ENCODE measurements at places on chromosomes 7 and 10.

DNA sequence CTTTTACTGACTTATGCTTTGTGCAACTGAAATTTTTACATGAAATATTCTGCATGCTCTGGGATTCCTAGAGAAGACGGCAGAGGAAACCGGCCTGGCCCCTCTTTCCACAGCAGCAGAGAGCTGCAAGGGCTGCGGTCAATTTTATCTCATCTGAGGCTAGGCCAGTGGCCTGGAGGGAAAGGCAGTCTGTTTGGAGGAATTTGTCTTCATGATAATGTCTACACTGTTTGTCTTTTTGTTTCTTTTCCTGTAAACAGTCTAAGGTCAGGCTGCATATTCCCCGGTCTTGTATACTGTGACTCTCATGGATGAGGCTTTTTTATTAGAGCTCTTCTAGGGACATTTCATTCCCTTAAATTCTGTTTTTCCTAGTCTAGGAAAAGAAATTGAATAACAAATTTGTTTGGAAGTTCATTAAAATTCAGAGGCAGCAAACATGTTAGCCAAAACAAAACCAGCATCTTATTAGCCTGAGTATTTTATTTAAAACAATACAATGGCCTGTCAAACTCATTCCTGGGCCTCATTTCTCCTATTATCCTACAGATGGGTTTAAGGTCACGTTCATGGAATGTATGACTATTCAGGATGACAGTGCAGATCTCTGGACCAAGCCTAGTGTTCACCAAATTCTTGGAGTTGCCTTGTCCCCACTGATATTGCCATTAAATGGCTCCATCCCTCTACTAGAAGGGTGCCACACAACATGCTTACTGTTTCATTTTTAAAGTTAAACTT is 26.4 kb downstream of the LAMB4 start:
- no peak for DNase-seq

GRCh38 chr7:127417346-127417745 is 24.8 kb upstream of the ZNF800 start:
- DNase-seq = no peak

DNA sequence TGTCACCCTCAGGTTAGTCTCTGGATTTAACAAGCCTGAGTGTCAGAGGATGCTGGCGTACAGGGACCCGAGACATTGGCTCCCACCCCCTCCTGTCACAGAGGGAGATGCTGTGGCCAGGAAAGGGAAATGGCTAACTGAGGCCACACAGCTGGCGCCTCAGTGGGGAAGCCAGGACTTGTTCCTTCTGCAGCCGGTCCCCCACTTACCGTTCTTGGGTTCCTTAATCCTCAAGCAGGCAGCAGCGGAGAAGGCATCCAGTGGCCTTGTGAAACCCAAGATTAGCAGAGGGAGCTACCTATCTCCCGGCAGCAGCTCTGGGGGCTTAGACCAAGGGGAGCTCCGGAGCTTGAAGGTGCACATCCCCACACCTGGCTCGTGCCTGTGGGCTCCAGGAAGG is 65.4 kb downstream of the NEURL1 start:
- no peak for DNase-seq

GRCh38 chr7:94584113-94584512 is 71.8 kb downstream of the SGCE start:
- DNase-seq = no peak

DNA sequence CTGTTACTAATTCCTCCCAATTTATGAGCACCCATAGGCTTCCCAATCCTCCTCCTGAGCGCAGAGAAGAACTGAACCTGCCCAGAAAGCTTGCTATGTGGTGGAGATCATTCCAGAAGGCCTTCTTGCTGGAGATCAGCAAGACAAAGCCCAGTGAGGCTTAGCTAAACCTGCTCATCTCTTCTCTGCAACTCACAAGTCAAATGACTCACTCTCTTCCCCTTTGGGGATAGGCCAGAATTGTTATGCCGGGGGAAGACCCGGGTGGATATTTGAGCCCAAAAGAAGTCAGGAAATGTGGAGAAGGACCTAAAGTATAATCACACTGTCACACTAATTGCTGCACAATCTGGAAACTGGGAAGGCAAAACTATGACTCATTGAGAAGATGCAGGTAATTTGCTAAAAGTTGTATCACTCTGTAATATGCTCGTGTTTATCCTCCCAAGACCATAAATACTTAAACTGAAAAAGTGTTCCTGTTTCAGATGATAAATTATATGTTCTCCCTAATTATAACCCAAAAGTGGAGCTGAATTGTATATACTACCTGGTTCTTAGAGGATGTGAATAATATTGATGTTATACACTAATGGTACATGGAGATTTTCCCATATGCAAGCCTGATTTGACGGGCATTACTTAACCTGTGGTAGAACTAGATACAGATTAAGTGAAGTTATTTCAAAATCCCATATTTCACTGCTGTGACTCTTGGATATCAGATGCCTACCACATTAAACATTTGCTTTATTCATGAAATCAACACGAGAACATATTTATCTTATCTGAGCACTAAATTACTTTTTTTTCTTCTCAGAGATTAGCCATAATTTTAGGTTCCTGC is 6.4 kb downstream of the NEBL start:
- DNase-seq = no peak

DNA sequence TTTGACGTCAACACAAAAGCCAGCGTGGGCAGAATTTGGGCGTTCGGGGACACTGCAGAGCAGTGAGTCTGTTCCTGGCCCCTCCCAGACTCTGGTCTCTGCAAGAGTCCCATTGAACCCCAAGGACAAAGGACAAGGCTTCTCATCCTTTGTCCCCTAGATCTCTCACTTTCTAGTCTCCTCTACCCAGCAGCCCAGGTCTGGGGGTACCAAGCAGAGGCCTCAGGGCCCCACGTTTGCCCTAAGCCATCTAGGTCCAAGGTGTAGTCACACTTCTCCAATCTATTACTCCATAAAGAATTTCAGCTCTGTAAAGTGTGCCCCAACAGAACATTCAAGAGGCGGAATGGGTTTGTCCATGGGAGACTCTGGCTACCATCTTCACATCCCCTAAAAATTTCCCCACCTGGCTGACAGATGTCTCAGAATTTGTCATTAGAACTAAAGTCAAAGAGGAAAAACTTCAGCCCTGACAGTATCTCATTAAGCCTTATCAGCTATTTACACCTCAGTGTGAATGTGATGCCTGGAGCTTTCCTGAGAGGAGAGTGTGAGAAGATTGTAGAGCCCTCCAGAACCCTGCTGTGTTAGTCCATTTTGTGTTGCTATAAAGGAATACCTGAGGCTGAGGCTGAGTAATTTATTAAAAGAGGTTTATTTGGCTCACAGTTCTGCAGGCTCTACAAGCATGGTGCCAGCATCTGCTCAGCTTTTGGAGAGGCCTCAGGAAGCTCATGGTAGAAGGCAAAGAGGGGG is 81.4 kb upstream of the HABP2 start:
- no peak for DNase-seq

- no peak for DNase-seq
These were observed 145.1 kb upstream of the GPR26 start for GRCh38 chr10:123521076-123521475.

GRCh38 chr7:79749856-79750255 is 296.4 kb upstream of the MAGI2 start:
- DNase-seq = no peak

GRCh38 chr7:128886391-128887168 is 23.9 kb downstream of the ATP6V1F start:
- DNase-seq = no peak

DNA sequence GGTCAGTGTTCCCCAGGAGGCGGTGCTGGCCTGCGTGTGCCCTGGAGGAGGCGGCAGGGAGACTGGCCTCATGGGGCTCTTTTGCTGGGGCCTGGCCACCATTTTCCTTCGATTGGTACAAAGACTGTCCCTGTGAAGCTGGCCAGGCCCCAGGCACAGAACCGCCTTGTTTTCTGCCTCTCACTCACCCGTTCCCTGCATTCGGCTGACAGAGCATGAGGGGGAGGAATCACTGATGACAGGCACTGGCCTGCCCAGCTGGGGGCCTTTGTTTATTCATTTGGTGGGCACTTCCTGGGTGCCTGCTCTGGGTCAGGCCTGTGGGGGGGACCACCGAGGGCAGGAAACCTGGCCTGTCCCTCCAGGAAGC is 139.2 kb downstream of the FAM53B start:
- DNase-seq = no peak

DNA sequence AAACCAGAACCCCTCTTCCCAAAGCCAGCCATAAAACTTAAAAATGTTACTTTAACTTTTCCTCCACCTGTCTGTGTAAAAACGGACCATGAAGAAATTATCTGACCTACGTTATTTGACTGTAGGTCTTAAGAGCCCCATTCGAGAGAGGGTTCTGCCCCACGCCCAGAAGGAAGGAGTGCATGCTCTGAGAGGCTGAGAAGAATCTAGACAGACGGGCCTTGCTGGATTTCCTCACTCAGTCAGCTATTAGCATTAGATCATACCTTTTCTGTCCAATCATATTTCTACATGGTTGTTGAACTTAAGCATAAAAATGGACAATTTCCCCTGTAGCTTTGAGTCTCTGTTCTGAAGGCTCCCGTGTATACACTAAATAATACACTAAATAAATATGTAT is 38.1 kb upstream of the WDR11 start:
- no peak for DNase-seq

- DNase-seq = no peak
These were observed 50.7 kb downstream of the ARID5B start for GRCh38 chr10:61952028-61952674.

DNA sequence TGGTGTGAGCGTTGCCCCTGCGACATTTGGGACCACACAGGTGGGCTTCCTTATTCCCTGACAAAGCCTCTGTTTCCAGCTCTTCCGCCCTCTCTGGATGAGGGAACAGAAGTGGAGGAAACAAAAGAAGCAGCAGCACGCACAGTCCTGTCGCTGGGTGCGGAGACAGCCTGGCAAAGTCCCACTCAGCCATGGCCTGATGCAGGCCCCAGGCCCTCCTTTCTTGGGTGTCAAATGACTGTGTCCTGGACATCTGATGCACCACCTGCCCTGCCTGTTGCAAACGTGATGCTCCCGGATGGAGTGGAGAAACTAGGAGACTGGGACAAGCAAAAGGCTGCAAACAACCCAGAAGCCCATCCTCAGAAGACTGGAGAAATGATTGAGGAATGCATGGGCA is 20.7 kb downstream of the ZMIZ2 start:
- no peak for DNase-seq

- DNase-seq = no peak
These were observed 78.3 kb downstream of the RAPGEF5 start for GRCh38 chr7:22278660-22279059.

DNA sequence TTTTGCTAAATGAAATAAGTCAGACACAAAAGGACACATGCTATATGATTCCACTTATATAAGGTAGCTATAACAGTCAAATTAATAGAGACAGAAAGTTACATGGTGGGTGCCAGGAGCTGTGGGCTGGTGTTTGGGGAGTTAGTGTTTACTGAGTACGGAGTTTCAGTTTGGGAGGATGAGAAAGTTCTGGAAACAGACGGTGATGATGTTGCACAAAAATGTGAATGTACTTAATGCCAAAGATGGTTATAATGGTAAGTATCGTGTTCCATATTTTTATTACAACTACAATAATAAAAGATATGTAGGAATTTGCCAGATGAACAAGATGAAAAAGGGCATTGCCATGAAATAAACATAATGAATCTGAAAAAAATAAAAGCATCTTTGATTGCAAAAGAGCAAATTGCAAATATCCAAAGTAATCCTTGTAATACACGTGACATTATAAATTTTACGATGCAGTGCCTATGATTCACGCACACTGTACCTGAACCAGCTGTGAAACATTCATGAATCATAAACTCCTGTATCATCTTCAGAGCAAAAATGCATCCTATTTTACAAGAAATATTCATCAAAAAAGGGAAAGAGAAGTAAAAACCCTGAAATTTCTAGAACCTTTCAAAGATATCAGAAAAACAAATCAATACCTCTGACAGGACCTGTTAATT is 676.7 kb downstream of the PCDH15 start:
- peak; percentile 44 for DNase-seq

DNA sequence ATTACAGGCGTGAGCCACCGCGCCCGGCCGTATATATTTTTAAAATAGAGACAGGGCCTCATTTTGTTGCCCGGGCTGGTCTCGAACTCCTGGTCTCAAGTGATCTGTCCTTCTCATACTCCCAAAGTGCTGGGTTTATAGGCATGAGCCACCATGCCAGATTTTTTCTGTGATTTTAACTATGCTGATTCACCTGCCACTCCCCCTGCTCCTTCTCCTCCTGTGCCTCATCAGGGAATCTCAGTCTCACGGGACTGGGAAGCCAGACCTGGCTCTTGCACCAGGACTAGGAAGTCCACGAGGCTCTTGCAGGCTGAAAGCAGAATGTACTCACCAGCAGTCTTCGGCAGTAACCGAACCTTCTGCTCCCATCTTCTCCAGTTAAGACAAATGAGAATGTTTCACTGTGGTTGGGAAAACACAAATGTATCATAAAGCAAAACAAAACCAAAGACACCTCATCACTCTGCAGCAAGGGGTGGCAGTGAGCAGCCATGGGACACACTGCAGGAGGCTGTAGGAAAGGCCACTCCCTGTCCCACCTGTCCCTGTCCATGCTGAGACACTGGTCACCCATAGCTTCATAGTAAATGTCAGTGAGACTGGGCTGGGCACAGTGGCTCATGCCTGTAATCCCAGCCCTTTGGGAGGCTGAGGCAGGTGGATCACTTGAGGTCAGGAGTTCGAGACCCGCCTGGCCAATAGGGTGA is 78.7 kb upstream of the MKRN1 start:
- peak; percentile 7 for DNase-seq

DNA sequence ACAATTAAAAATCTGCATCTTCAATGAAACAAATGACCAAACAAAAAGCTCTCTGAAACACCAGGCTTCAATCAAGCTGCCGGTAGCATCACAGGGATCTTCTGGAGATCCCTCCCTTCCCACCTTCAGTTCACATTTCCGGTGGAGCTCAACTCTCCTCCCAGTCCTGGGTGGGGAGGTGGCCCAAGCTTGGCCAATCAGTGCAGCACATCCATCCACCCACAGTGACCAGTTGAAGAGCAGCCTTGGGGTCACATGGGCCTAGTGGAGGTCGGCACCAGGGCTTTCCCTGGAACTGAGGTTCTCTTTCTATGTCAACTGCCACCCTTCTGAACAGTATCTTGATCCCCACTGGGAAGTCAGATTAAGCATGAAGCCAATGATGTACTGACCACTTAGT is 620.1 kb upstream of the MGMT start:
- no peak for DNase-seq

DNA sequence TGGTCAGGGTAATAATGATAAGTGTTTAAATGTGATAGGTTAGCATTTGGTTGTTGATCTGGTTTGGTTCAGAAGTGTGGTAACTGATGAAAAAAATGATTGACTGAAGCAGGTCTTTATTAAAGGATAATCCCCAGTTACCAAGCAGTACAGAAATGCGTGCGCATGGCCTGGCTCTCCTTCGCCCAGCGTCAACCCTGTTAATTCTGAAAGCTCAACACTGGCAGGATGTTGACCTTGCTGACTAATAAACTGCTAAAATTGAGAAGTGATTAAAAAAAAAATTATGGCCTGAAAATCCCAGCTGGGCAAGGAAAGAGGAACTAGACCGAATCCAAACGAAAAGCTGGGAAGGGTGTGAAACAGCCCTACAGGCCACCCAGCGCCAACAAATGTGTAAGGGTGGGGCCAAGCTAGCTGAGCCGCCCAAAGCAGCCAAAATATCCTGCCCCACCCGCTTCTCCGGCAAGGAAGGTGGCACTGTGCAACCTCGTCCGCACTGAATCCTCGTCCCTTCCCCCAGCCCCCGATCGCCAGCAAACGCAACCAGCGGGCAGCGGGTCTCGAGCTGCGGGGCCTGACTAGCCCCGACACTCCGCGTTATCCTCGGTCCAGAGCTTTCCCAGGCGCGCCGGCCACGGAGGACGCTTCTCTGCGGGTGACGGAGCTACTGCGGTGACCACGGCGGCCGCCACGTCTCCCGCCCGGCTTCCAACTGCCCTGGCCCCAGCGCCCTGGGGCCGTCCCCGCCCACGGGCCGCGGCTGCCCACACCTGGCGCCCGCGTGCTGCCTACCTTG is 561 bp downstream of the SHTN1 start:
- peak; percentile 73 for DNase-seq
